Suppressor macrophage (primary cell): ENCODE measurements at places on chromosomes 4 and X.

GRCh38 chrX:38055170-38055847 lies 49.0 kb downstream of the SYTL5 start:
- no peak for DNase-seq

GRCh38 chrX:23919148-23919547 lies 11.3 kb downstream of the CXorf58 start:
- DNase-seq: no peak

DNA sequence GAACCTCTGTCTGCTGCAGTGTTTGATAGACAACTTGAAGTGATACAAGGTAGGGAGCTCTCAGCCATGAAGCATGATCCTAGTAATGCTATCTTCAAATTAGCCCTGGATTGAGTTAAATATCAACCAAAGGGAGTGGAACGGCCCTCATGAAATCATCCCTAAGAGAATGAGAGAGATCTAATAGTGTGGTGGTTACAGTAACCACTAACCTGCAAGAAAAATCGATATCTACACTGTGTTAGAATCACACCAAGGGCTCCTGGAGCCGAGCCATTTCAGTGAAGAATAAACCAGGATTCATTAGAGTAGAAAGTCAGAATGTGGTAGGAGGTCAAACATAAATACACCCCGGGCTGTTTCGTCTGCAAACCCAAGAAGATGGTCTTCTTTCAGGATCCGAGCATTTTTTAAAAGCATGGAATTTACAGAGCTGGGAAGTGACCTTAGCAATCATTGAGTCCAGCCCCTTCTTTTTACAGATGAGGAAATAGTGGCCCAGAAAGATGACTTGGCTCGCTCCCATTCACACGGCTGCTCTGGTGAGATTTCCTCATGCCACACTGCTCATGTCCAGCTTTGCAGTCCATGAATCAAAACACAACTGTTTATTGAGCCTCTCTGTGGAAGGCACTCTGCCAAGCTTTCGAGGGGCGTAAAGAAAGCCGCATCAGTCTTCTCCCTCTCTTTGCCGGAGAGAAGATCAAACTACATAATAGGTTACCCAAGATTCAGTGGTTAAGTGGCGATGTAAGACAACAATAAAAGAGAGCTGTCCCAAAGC lies 5.5 kb upstream of the DCTD start:
- no peak for DNase-seq

DNA sequence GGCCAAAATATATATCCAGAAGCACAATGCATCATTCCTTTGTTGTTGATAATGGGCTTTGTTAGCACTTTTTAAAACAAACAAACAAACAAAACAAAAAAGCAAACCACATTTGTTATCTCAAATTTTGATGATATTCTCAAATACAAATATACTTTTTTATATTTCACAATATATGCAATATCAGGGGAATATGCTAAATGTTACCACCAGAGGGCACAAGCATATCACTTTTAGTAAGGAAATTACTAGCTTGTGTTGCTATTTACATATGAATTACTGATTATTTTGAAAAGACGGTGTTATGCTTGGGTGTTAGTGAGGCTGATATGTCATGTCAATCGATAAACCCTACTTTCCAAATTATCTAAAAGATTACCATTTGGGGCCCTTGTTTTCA lies 29.1 kb downstream of the RIPPLY1 start:
- DNase-seq: peak; percentile 38

GRCh38 chr4:14178421-14178820 lies 550.9 kb upstream of the BOD1L1 start:
- DNase-seq: peak; percentile 7

GRCh38 chrX:15158736-15159406 lies 111.0 kb downstream of the ASB9 start:
- peak; percentile 1 for DNase-seq

- no peak for DNase-seq
Observed at GRCh38 chr4:106495476-106495875, 126.9 kb upstream of the GIMD1 start.

DNA sequence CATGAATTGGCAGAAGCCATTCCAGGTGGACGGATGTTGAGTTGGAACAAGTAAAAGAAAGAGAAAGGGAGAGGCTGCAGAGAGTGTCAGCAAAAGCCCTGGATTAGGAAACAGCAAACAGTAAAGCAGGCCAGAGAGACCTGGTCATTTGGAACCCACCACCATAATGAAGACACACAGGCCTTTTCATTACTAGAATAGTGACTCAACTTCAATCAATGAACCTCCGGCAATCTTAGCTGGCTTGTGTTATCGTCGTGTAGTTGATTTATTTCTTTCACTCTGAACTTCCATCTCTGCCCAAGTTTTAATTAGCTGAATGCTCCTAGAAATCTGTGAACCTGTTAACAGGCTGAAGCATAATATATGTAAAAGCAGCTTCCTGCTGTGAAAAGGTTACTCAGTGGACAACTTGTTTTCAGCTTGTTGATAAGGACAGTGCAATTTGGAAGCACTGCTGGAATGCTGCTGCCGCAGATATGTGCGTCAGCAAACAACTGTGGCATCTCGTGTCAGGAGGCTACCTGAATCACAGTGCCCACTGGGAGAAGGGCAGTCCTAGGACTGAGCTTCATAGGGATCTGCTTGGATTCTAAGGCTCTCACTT lies 68.8 kb downstream of the SPANXN4 start:
- no peak for DNase-seq

DNA sequence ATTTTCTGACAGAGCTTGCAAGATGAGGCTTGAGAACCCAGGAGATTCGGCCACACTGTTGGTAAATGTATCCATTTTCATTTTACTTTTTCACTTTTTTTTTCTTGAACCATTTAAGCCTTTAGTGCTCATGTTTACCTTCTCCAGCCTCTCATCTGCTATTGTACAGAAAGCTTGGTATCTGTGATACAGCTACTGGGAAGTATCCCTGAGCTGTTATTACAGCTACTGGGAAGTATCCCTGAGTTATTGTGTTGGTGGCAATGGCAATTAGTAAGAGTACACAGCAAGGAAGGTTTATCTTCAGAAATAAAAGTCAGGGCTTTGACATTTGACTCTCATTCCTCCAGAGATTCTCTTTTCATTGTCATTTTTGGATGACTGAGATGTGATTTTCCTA lies 11.8 kb downstream of the CTSO start:
- no peak for DNase-seq

DNA sequence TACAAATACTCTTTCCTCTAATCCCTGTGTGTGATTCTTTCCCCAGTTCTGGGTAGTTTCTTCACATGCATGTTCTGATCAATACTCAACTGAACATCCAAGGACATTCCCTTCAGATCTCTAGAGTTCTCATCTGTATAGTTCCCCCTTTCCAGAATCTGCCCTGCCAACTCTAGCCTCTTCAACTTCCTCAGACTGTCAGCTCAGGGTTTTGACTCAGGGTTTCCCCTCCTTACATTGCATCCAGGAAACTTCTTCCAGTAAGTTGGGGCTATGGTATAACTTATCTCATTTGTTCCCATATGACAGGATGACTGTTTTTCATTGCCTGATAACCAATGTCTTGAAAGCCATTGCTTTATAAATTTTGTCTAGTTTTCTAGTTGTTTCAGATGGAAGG lies 14.2 kb upstream of the ANKRD17 start:
- peak; percentile 50 for DNase-seq

GRCh38 chrX:41335198-41335957 lies 1.4 kb downstream of the DDX3X start:
- DNase-seq: no peak

DNA sequence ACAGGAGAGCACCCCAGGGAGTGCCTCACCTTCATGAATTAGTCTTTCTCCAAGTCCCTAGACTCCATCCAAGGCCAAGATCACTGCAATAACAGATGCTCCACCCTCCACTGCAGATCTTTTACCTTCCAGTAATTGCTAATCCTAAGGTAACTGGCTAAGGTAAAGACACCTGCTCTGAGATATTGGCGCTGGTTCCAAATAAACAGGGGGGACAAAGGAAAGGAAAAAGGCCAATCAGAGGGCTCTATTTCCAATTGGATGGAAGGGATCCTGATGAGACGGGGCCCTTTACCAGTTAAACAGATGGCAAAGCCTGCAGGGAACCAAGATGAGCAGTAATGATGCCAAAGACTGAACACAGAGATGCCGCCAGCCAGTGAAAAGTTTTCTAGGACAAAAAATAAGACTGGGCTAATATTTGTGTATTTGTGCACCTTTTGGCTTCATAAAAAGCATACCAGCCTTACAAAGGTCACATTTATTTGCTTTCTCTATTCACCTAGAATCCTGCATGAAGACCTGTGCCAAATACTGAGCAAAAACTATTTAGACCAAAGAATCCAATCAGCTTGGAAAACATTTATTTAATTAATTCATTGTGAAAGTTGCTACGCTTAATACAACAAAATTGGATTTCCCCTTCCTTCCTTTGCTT lies 148.5 kb downstream of the PPP3CA start:
- DNase-seq: no peak

- DNase-seq: no peak
Observed at GRCh38 chr4:53234669-53235068, 131.2 kb downstream of the SCFD2 start.

GRCh38 chr4:57080781-57081650 lies 29.2 kb downstream of the IGFBP7 start:
- DNase-seq: no peak

DNA sequence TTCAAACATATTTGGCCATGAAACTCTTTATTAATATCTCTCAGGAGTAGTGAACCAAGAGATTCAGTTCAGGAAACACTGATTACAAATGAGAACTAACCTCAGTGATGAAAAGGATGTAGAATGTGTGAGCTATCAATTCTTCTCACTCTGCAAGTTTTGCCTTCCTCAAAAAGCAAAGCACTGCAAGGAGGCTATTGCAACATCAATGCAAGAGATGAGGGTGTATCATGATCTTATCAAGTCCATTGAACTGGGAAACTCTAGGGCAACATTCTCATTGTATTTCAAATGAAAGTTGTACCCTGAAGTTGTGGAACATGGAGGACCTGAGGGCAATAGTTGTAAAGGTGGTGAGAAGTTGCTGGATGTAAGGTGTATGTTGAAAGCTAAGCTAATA lies 56.4 kb upstream of the VEGFC start:
- peak; percentile 8 for DNase-seq

DNA sequence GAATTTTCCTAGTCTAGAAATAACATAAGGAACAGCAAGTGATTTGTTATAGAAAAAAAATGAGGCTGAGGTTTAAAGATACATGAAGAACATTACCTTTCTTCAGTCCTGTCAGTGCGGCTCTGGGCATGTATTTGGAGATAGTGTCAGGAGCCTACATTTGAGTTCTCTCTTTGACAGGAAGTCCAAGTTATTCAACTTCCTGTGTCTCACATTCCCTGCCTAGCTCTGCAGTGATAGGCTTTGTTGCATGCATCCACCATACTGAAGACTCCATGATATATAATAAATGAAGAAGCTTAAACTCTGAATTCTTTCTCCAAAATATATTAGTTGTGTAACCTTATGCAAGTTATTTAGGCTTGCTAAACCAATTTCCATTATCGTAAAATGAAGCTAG lies 148.7 kb downstream of the RELL1 start:
- DNase-seq: no peak

DNA sequence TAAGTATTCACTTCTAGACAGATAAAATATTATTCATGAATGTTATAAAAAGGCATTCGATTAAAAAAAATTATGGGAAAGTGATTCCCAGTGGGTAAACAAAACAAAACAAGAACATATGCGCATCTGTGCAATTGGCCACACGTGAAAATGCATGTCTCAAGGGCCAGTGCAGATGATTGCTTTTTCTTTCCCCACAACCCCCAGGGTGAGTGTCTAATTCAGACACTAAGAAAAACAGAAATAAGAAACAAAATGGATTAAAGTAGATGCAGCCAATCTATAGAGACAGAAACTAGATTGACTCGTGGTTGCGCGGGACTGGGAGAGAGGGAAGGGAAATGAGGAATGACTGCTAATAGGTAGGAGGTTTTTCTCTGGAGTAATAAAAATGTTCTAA lies 49.5 kb downstream of the GPM6A start:
- no peak for DNase-seq
